Astrocyte (in vitro differentiated cells and primary cell): ENCODE measurements at places on chromosomes 4 and X. TPM values are rescaled to one million over a fixed set of nuclear protein-coding genes. Genes with fewer than 3 reads are reported as not detected.
A peak's percentile ranks its signal among the peaks of the same experiment; 100 is the strongest.

- H3K36me3 ChIP-seq, result no peaks in the 10 kb centered on the region
- no peaks in the 10 kb centered on the region for H3K27me3 ChIP-seq
- no peak overlapping the region for H3K27ac ChIP-seq
- no peak overlapping the region for H3K4me3 ChIP-seq
Observed at GRCh38 chr4:3638080-3638795, 106.0 kb upstream of the LRPAP1 start.

DNA sequence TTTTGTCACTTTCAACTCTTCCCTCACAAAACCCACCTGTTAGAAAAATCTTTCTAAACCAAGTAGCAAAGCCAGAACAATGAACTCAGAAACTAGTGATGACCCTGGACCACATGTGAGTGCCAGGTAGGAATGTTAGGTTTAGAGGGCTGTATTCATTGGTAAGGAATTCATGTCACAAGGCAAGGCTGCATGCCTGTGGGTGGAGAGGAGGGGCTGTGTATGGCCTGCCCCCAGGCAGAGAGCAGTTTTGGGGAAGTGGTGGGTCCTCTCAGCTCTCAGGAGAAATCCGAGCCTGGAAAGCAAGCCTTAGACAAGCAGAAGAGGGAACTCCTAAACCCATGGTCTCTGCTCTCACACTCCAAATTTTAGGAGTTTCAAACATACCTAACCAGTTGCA is 2.4 kb downstream of the RNF175 start:
- peaks cover 17% of the 10 kb centered on the region for H3K27me3 ChIP-seq
- DNase-seq, result peak; percentile 30
- peaks cover 12% of the 10 kb centered on the region for H3K4me1 ChIP-seq

DNA sequence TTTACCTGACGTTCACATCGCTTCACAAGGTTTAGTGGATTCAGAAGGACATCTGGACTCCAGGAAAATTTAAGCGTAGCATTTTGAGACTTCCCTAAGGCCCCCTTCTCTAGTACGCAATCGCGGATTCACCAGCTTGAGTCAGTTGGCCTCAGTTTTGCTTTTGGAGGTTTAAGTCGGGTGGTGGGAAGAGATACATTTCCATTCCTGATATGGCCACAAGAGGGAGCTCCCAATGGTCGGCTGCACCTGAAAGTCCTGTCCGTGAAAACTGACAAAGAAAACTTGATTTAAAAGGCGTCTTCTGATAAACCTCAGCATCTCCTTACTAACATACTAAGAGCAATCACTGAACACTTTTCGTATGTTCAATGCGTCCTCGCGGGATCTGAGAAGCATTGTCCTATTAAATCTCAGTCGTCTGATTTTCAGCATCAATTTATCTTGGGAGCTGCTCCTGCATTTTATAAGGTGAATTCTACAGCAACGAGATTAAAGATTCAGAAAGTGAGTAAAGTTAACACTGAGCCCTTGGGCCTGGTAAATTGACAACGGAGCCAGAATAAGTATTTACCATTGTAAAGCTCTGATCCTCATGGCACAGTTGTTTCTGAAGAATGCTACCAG is 50.6 kb downstream of the LGI2 start:
- peak; percentile 34 for DNase-seq
- H3K36me3 ChIP-seq, result no peaks in the 10 kb centered on the region
- H3K4me1 ChIP-seq, result no peaks in the 10 kb centered on the region
- no peak overlapping the region for H3K4me3 ChIP-seq

DNA sequence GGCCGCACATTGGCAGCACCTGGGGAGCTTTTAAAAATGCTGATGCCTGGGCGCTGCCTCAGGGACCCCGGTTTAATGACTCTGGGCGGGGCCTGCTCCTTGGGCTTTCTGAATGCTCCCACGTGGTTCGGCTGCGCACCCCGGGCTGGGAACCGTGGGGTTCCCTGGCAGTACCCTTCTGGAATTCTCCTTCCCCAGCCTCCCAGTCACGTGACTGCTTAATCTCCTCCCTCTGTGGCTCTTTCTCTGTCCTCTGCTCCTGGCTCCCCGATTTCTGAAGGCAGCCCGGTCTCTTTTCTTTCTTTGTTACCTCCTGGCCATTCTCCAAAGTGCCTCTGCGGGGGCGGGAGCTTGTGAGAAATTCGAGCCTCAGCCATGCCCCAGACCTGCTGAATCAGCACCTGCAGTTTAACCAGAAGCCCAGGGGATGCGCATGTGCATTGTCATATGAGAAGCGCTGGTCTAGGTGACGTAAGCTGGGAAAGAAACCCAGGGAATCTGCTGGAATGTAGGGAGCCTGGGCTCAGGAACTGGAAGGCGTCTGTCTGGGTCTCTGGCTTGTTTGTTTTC is 16.6 kb downstream of the CLCN4 start:
- H3K27ac ChIP-seq, result peak overlapping the region; percentile 82
- no peaks in the 10 kb centered on the region for H3K36me3 ChIP-seq
- H3K27me3 ChIP-seq, result no peaks in the 10 kb centered on the region
- peak; percentile 94 for DNase-seq

DNA sequence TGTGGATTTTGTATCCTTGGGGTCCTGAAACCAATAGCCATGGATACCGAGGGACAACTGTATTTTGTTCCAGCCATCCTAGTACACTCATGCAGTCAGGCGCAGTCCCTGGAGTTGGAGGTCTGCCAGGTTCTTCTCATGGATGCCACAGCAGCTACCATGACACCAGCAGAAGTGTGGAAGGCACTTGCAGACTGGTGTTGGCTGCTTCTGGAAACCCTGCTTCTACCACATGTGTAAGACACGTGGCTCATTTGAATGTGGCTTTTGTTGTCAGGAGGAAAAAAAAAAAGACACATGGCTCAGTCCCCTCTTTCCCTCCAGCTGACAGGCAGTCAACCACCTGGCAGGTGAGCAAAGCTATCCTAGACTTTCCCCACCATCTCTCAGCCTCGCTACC is 19.4 kb downstream of the DRD5 start:
- no peak overlapping the region for H3K27ac ChIP-seq
- no peak overlapping the region for H3K4me3 ChIP-seq
- no peak for DNase-seq
- H3K36me3 ChIP-seq, result no peaks in the 10 kb centered on the region
- H3K27me3 ChIP-seq, result no peaks in the 10 kb centered on the region
- no peaks in the 10 kb centered on the region for H3K4me1 ChIP-seq

- H3K4me1 ChIP-seq, result peaks cover 8% of the 10 kb centered on the region
- H3K27me3 ChIP-seq, result no peaks in the 10 kb centered on the region
- no peak overlapping the region for H3K27ac ChIP-seq
- H3K4me3 ChIP-seq, result peak overlapping the region; percentile 5
- no peaks in the 10 kb centered on the region for H3K36me3 ChIP-seq
Observed at GRCh38 chr4:87848622-87849351, 16.0 kb downstream of the MEPE start.

Gene NUP62CL
- total RNA-seq, result 0.52 TPM in 1 of 2 replicates, not detected in the other

Gene NPY1R
- total RNA-seq, result 1.1 TPM in 2 replicates

Gene IQCM
- total RNA-seq, result 0.11 and 0.14 TPM in 2 replicates

Gene GATA1
- total RNA-seq, result not detected in 2 replicates
